ENCODE measurements at places on chromosomes 12 and 14.

DNA sequence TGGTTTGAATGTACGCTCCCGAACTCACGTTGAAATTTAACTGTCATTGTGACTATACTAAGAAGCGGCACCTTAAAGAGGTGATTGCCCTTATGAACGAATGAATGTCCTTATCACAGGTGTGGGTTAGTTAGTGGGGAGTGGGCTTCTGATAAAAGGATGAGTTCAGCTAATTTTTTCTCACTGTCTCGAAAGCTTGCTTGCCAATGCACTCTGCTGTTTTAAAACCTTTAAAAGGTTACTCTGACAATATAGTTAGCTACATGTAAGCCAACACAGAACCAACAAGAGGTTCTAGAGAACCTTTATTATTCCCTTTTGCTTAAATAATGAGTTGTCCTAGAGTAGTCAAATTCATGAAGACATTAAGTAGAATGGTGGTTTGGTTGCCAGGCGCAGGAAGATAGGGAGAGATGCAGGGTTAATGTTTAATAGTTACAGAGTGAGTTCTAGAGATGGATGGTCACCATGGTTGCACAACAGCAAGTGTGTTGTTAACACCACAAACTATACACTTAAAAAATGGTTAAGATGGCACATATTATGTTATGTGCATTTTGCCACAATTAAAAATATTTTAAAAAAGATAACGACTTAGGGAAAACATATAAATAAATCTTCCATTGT, 26.3 kb downstream of the RTN1 start:
- DNase-seq, result no peak

DNA sequence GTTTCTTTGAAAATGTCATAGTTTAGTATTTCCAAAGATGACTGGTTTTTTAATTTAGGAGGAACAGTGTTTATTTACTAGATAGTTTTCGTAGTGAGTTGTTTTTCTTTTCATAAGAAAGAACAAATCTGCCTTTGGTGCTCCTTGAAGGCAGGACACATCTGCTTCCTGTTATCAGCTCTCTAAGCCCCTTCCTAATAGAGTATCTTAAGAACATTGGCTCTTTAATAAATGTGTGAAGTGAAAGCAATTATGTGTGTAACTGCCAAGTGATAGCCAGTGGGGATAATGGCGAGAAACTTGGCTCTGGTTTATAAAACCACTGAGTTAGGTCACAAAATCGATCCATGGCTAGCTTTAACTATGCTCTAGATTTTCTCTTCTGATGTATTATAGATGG, 23.5 kb upstream of the PPFIBP1 start:
- DNase-seq, result no peak

- no peak for DNase-seq
Observed at GRCh38 chr14:92960706-92961566, 38.0 kb downstream of the CHGA start.

- no peak for DNase-seq
Observed at GRCh38 chr14:92625213-92625612, 111.6 kb downstream of the RIN3 start.

GRCh38 chr12:127257366-127257935, 1009.5 kb upstream of the TMEM132C start:
- no peak for DNase-seq

GRCh38 chr12:124562796-124563181, 4.6 kb downstream of the NCOR2 start:
- DNase-seq, result no peak

DNA sequence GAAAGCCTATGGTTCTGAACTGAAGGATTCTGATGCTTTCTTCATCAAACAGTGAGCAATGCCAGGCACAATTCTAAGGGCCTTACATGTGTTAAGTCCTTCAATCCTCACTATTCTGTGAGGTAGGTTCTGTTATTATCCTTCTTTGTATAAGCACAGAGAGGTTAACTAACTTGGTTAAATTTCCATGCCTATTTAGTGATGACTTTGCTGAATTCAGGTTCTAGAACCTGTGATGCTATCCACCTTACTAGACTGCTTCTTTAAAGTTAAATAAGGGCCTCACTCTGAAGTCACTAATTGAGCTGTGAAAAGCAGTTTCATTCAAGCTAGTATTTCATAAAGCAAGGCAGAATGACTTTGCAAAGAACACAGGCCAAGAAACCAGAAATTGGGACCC, 138.9 kb upstream of the PARP11 start:
- DNase-seq, result no peak

- DNase-seq, result no peak
Observed at GRCh38 chr14:64974563-64974962, 2.4 kb upstream of the RAB15 start.

DNA sequence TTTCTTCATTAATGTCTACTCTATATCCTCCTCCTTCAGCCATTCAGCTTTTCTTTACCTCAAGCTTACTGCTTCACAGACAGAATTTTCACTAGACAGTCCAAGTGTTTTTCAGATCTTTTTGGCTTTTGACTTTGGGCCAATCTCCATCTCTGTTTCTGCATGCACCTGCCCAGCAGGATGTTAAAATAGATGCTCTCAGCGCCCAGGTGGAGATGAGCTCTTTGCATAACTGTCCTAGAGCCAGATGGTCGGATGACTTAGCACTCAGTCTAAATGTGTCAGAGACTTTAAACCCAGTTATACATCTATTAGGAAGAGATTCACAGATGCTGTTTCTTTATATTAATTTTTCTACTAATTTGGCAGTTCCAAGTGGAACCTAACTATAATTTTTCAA, 80.3 kb upstream of the SSTR1 start:
- no peak for DNase-seq

- DNase-seq, result no peak
Observed at GRCh38 chr14:102948698-102949061, 26.2 kb downstream of the AMN start.

DNA sequence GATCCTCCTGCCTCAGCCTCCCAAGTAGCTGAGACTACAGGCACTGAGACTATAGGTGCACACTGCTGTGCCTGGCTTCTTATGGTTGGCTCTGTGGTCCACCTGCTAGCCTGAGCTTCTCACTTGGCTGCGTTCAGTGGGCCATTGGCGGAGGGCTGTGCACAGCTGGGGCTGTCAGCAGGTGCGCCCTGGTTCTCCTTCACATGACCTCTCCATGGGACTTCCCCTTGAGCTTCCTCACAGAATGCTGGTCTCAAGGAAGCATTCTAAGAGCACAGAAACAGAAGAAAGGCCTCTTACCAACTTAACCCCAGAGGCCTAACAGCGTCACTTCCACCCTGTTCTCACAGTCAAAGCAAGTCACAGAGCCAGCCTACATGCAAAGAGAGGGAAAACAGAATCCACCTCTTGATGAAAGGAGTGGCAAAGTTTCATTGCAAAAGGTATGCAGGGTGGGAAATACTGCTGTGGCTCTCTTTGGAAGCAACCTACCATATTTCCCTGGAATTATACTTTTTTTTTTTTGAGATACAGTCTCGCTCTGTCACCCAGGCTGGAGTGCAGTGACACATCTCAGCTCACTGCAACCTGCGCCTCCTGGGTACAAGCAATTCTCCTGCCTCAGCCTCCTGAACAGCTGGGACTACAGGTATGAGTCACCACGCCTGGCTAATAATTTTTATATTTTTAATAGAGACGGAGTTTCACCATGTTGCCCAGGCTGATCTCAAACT, 9.3 kb downstream of the RILPL2 start:
- DNase-seq, result no peak

DNA sequence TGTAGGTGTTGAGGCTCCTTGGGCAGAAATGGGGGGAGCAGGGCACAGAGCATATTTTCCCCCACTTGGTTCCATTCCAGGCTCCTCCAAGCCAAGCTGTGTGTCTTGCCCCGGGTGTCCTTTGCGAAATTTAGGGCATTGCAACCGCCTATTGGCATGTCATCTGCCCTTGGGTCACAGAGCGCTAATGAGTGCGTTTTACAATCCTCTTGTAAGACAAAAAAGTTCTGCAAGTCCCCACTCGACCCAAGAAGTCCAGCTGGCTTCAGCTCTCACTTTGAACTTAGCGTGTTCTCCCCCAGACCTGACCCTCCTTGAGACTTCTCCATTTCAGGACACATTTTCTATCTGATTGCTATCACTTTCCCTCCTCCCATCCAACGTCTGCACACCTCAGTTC, 6.1 kb upstream of the LRTM2 start:
- DNase-seq, result no peak

DNA sequence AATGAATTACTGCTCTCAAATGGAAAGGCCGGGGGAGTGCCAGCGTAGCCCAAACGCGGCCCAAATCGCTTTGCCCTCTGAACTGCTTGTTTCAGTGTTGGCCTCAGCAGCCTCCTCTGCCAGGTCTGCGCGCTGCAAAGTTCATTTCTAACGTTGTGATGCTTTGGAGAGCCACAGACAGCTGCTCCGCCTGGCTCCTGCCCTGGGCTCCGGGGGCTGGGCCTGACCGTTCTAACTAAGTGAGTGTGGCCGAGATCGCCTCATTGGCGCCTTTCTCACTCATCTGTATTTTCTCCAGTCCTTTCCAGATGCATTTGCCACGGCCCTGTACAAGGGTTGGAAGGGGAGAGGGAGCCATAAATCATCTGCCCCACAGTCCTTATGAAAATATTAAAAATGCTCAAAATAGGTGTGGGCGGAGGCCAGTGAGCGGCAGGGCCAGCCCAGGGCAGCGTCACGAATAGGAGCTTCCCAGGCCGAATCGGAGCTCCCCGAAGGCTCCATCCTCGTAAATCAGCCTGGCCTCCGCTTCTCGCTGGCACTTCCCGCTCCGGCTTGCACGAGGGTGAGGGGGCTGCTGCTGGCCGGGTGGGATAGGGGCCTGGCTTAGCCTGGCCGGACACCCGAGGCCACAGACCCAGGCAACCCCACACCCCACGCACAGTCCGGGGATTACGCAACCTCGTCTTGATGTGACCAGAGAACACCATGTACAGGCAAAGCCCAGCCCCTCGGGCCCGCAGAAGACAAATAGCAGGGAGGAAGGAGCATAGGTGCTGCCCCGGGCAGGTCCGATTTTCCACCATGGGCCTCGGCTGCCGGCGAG, 196.6 kb upstream of the DIO3 start:
- DNase-seq, result no peak

All from pancreas (tissue), 10 donors.